ENCODE measurements at places on chromosomes 1 and 21. TPM values are rescaled to one million over a fixed set of nuclear protein-coding genes. Genes with fewer than 3 reads are reported as not detected.

DNA sequence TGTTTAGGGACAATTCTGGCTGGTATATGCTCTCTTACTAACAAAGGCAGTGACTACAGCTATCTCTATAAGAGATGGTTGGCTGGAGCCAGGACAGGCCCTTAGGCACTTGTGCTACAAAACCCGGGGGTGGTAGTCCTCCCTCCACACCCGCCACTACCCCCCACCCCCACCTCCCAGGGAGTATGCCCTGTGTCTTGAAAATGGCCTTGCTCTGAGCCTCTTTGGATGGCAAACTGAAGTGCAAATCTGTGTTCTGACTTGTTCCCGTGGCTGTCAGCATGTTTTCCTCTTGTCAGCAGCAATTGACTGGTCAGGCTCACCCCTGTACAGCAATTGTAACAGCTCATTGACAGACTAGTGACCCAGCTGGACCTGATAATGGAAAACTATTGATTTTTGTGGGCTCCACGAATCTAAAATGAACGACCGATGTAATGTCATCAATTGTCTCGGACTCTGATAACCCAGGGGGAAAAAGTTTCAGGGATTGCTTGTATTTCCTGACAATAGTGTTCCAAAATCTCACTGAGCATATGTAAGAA, 139.4 kb upstream of the BARHL2 start:
- no peak overlapping the region for H3K27ac ChIP-seq
- H3K4me1 ChIP-seq = no peaks in the 10 kb centered on the region
- no peak overlapping the region for H3K4me3 ChIP-seq
- H3K27me3 ChIP-seq = peaks cover 17% of the 10 kb centered on the region
- no peaks in the 10 kb centered on the region for H3K36me3 ChIP-seq

DNA sequence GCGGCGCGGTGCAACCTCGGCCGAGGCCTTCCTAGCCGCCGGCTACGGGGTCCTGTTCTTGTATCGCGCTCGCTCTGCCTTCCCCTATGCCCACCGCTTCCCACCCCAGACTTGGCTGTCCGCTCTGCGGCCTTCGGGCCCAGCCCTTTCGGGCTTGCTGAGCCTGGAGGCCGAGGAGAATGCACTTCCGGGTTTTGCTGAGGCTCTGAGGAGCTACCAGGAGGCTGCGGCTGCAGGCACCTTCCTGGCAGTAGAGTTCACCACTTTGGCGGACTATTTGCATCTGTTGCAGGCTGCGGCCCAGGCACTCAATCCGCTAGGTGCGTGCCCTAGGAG, 379 bp downstream of the PPCS start:
- peak overlapping the region; percentile 80 for H3K4me3 ChIP-seq
- H3K27ac ChIP-seq = peak overlapping the region; percentile 27
- H3K4me1 ChIP-seq = no peaks in the 10 kb centered on the region

DNA sequence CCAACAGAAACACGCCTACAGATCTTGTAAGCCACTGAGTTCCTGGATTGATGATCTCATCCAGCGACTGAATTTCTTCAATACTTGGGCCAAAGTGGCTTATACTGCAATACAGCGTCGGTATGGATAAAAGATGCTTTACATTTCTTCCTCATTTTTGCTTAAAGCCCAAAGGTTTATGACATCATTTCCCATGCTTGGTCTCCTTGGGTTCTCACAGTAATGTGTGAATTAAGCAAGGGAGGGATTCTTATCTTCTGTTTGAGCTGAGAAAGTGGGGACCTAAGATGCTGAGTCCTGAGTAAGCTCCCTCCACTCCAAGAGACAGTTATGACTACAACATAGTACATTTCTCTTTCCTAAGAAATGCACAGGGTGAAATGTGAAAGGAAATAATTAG, 39.5 kb downstream of the LBR start:
- H3K27ac ChIP-seq = no peak overlapping the region
- H3K27me3 ChIP-seq = no peaks in the 10 kb centered on the region
- no peak for DNase-seq
- no peaks in the 10 kb centered on the region for H3K4me1 ChIP-seq
- H3K4me3 ChIP-seq = no peak overlapping the region

DNA sequence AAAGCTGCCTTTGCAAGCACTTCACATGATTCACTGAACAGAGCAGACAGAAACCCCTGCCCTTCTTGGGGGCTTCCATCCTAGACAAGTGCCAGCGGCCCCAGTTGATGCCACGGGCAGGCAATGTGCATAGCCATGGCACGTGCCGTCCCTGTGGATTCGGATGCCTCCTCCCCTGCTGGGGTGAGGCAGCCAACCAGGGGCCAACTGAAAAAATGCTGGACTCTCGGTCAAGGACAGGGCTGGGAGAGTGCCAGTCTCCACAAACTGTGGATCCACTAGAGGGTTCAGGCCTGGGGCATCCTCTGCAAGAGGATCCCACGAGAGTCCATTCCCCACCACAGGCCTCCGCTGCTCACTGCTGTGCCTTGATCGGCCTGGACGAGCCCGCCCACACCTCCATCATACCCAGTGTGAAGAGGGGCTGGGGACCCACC, 3.8 kb downstream of the JMJD4 start:
- no peak overlapping the region for H3K4me3 ChIP-seq
- peaks cover 14% of the 10 kb centered on the region for H3K36me3 ChIP-seq
- no peaks in the 10 kb centered on the region for H3K4me1 ChIP-seq
- no peak overlapping the region for H3K27ac ChIP-seq
- H3K27me3 ChIP-seq = no peaks in the 10 kb centered on the region

GRCh38 chr1:185367218-185367617, 50.2 kb upstream of the IVNS1ABP start:
- H3K36me3 ChIP-seq = no peaks in the 10 kb centered on the region
- no peak for DNase-seq
- no peaks in the 10 kb centered on the region for H3K27me3 ChIP-seq
- H3K27ac ChIP-seq = no peak overlapping the region
- H3K4me3 ChIP-seq = no peak overlapping the region
- no peaks in the 10 kb centered on the region for H3K4me1 ChIP-seq

The CRYAA gene
- total RNA-seq = not detected

- DNase-seq = no peak
- no peak overlapping the region for H3K4me3 ChIP-seq
- peaks cover 10% of the 10 kb centered on the region for H3K36me3 ChIP-seq
- H3K27me3 ChIP-seq = no peaks in the 10 kb centered on the region
Observed at GRCh38 chr1:9361630-9362260, 69.1 kb downstream of the SPSB1 start.

The C8B gene
- not detected for total RNA-seq

- no peak overlapping the region for H3K4me3 ChIP-seq
- no peak for DNase-seq
- no peaks in the 10 kb centered on the region for H3K36me3 ChIP-seq
- H3K27me3 ChIP-seq = no peaks in the 10 kb centered on the region
Observed at GRCh38 chr1:19858893-19859292, 23.3 kb upstream of the OTUD3 start.

The C1orf115 gene
- total RNA-seq = 7.5 TPM

The NPHS2 gene
- not detected for total RNA-seq

The ZCCHC17 gene
- 53.8 TPM for total RNA-seq

The ERG gene
- not detected for total RNA-seq

The PPIAL4G gene
- 0.09 TPM for total RNA-seq

The CSF3R gene
- total RNA-seq = 0.99 TPM

- no peak overlapping the region for H3K4me3 ChIP-seq
- no peak for DNase-seq
Observed at GRCh38 chr1:192442736-192443135, 125.9 kb downstream of the RGS21 start.

GRCh38 chr1:186295980-186296379, 79.1 kb downstream of the TPR start:
- no peak for DNase-seq
- no peaks in the 10 kb centered on the region for H3K27me3 ChIP-seq
- no peaks in the 10 kb centered on the region for H3K36me3 ChIP-seq

The PIGK gene
- total RNA-seq = 26.7 TPM

DNA sequence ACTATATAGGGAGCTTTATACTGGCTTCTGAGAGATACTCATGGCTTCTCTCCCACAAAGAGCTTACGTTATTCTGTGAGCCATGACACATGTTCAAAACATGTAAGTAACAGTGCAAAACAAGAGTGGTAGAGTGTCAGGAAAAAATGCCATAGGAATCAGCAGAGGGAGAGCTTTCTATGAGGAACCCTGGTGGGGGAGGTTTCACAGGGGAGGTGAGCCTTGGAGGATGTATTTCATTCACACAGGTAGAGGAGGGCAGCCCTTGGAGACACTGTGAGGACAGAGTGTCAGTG, 72.7 kb upstream of the LYST start:
- no peaks in the 10 kb centered on the region for H3K27me3 ChIP-seq
- peaks cover 3% of the 10 kb centered on the region for H3K4me1 ChIP-seq
- no peak for DNase-seq
- no peaks in the 10 kb centered on the region for H3K36me3 ChIP-seq
- no peak overlapping the region for H3K27ac ChIP-seq

GRCh38 chr1:27007909-27008582, 4.6 kb downstream of the TENT5B start:
- H3K27me3 ChIP-seq = no peaks in the 10 kb centered on the region
- peaks cover 31% of the 10 kb centered on the region for H3K4me1 ChIP-seq
- no peak overlapping the region for H3K4me3 ChIP-seq

DNA sequence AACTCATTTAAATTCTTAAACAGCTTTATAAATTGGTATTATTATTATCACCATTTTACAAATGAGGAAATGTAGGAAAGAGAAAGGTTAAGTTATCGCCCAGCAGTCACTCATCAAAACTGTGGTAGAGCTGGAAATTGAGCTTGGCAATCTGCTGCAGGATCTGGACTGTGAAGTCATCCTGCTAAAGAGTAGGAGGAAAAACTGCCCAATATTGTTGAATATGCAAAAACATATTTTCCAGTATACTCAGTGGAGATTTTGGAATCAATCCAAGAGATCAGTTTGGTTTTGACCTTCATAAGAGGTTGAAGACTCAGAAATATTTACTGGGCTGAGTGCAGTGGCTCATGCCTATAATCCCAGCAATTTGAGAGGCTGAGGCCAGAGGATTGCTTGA, 16.9 kb upstream of the RC3H1 start:
- H3K36me3 ChIP-seq = no peaks in the 10 kb centered on the region
- H3K27me3 ChIP-seq = no peaks in the 10 kb centered on the region
- no peak overlapping the region for H3K4me3 ChIP-seq
- no peak overlapping the region for H3K27ac ChIP-seq

DNA sequence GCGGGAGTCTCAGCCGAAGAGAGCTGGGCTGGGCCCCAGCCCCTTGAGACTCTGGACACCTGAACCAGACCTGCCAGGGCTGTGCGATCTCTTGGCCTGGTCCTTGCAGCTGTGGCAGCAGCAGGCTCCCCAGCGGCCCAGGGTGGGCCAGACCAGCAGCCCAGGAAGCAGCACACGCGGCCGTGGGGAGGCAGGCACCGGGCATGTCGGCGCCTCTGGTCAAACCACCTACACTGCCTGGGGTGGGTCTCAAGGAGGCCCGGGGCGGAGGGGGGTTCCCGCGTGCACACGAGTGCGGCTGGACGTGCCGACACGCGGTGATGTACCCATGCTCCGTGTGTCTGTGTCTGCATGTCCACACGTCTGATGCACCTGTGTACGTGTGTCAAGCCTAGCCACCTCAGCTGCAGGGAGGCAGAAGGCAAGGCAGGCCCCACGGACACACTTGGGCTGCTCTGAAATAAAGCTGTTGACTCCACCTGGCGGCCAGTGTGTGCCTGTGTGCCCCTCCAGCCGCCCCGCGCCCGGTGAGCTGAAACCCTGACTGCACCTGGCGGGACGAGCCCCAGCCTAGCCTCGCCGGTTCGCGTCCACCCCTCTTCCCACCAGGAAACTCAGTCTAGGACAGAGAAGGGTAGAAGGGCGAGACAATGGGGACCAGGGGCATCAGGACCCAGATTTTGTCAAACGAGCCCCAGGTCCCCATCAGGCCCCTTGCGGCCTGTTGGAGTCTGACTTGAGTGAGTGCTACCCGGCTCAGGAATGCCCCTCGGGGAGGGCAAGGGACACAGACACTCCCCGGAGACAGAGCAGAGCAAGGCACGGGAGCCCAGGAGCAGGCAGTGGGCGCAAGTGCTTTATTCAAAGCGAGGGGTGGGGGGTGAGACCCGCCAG, 11.6 kb downstream of the SCNN1D start:
- H3K4me3 ChIP-seq = no peak overlapping the region
- H3K4me1 ChIP-seq = no peaks in the 10 kb centered on the region
- peak; percentile 93 for DNase-seq
- H3K27ac ChIP-seq = peak overlapping the region; percentile 6
- H3K27me3 ChIP-seq = no peaks in the 10 kb centered on the region
- no peaks in the 10 kb centered on the region for H3K36me3 ChIP-seq

DNA sequence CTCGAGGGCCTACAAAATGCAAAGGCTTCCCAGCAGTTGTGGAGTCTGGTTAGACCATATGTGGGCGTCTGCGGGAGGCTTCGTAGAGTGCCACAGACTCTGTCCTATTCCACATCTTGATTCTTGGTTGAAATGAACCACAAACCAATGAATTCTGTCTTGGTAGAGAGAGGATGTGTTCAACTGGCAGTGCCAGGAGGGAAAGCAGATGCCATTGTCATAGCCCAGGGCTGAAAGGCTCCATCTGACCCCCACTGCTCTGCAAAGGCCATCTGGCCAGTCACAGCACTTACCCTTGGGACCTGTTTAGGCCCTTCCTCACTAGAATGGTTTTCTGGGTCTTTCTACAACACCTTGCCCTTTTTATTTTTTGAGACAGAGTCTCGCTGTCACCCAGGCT, 22.1 kb downstream of the ACOT11 start:
- H3K4me3 ChIP-seq = no peak overlapping the region
- DNase-seq = no peak
- H3K36me3 ChIP-seq = no peaks in the 10 kb centered on the region
- H3K4me1 ChIP-seq = no peaks in the 10 kb centered on the region

GRCh38 chr1:3922851-3923250, 22.8 kb upstream of the C1orf174 start:
- DNase-seq = no peak
- no peaks in the 10 kb centered on the region for H3K27me3 ChIP-seq
- no peak overlapping the region for H3K4me3 ChIP-seq

The IGSF9 gene
- 8.8 TPM for total RNA-seq

- no peaks in the 10 kb centered on the region for H3K4me1 ChIP-seq
- no peak overlapping the region for H3K4me3 ChIP-seq
- H3K36me3 ChIP-seq = no peaks in the 10 kb centered on the region
- peaks cover 36% of the 10 kb centered on the region for H3K27me3 ChIP-seq
- no peak for DNase-seq
Observed at GRCh38 chr1:154456631-154457030, 45.4 kb upstream of the TDRD10 start.

The CFAP74 gene
- 0.57 TPM for total RNA-seq

The KRTAP12-3 gene
- not detected for total RNA-seq

GRCh38 chr1:201358596-201358995, 18.9 kb downstream of the TNNT2 start:
- peak; percentile 50 for DNase-seq
- H3K27ac ChIP-seq = no peak overlapping the region
- no peak overlapping the region for H3K4me3 ChIP-seq
- H3K27me3 ChIP-seq = no peaks in the 10 kb centered on the region
- H3K36me3 ChIP-seq = no peaks in the 10 kb centered on the region
- H3K4me1 ChIP-seq = no peaks in the 10 kb centered on the region

DNA sequence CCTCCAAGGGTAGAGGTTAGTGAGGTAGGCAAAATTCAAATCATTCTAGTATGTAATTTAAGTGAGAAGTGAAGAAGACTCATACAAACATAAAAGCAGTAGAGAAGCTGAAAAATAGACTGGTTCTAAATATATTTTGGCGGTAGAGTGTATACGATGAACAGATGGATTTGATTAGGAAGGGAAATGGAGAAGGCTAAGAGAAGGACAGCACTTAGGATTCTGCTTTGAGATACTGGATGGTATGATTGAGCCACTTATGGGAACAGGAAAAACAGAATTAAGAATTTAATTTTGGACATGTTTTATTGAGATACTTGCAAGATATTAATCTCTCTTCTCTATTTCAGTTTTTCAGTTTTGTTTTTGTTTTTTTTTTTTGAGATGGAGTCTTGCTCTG, 60.1 kb downstream of the EPB41 start:
- H3K27ac ChIP-seq = no peak overlapping the region
- no peaks in the 10 kb centered on the region for H3K36me3 ChIP-seq
- no peak for DNase-seq
- H3K27me3 ChIP-seq = no peaks in the 10 kb centered on the region
- no peak overlapping the region for H3K4me3 ChIP-seq

The FBLIM1 gene
- total RNA-seq = 61.0 TPM
